ENCODE measurements at places on chromosomes 5 and 9.

DNA sequence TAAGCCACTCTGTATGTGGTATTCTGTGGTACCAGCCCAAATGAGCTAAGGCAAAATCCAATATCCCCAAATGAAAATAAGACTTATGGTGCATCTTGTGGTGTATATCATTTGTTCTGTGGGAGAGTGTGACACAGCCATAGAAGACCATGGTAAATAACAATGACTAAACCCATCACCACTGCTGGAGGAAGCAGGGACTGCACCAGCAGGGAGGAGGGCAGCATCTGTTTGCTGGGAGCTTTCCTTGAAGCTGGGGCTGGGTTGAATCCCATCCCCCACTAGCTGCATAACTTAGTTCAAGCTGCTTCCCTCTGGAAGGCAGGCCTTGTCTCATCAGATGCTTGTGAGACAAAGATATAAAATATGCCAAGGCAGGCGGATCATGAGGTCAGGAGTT is 14.2 kb downstream of the GADD45G start:
- no peak for DNase-seq

DNA sequence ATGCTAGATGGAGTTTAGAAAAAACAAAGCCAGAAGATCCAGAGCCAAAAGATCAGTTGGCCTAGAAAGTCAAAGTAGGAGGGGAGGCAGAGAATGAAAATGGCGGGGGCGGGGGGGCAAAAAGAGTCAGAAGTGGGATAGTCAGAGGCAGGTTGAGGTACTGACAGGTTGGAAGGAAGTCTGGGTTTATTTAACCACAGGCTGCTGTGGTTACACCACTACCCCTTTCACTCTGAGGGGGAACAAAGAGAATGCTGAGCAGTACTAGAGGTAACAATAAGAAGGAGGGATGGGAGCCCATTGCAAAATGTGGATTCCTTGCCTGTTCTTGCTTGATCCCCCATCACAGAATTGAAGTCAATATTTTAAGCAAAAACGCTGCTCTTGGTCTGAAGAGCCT is 111.8 kb downstream of the CAVIN4 start:
- DNase-seq = no peak

DNA sequence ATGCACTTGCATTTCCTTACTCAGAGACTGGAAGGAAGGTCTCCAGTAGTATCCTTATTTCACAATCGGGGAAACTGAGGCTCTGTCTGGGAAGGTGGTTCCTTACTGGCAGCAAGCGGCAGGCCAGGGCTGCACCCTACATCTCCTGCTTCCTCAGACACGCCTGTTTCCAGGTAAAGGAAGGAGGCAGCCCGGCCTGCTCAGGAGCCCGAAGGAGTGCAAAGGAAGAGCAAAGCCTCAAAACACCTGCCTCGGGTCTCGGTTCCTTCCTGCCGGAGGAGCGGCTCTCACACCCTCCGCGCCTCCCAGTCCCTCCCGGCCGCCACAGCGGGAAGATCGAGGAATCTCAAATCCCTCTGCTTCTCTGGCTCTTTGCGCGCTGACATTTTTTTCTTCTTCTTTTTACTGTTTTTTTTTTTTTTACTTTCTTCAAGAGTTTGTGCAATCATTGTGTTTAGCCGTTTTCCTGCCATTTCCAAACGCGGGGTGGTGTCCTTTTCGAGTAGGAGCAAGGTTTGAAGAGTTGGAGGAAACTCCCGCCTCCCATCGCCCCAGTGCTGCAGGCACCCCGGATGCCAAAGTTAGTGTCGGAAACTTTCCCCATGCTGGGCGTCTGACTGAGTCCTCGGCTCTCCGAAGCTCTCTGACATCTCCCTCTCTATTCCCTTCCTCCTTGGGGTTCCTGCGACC is 1.0 kb downstream of the GGTA1 start:
- no peak for DNase-seq

- DNase-seq = peak; percentile 57
Observed at GRCh38 chr5:134411546-134412266, at the start of gene CDKN2AIPNL. Gene CDKN2AIPNL (minus strand): TSS chr5:134411881. CDS start chr5:134411854, 27 bp downstream.

DNA sequence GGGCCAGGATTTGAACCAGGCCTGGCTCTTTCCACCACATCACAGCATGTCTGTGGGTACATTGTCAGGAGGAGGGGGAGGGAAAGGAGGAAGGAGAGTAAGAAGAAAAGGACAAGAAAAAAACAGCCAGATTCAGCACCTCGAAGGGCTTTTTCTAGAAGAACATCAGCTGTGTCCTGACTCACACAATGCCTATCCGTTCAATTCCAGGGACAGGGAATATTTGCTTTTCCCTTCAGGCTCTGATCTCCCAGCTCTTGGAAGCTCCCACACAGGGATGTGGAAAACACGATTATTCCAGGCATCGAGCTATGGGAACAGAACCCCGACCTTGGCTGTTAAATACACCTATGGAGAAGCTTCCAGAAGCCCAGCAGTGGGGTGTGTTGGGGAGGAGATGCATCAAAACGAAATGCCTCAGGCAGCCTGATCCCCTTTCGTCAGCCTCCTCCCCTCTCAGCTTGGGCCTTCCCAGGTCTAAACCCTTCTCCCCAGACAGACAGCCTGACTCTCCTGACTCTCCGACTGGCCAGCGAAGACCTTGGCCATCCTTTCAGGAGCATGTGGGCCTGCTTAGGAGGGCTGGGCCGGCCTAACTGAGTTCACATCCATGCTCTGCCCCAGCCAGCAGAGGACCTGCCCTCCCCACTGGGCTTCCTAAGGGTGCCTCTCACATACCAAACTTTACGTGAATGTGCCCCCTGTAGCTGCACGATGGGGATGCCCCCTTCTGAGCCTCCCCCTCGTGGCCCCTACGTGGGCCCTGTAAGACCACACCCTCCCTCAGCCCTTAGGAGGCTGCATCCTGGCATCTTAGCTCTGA is 54.4 kb downstream of the NEURL1B start:
- DNase-seq = no peak

DNA sequence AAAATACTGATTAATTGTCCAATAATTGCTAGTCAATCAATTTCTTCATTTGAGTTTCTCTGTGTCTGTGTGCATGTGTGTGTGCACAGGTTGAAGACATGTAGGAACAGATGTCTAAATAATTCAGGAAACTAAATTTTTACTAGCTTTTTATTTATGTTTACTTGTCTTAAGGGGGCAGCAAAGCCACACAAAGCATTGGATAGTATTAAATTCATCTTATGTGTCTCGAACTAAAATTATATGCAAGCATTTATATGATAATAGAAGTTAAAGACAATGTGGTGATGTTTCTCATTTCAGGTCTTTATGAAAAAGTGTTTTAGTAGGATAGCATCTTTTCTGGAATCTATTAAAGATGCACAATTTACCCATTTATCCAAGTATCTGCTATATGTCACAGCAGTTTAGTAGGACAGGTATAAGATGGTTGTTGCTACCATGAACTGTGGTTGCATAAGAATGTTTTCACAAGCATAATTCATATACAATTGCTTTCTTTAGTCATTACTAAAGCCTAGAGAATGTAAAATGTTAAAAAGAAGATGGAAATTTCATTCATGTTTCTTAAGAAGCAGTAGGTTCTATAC is 784.6 kb upstream of the NUDT12 start:
- no peak for DNase-seq

- DNase-seq = no peak
Observed at GRCh38 chr9:98702835-98703380, 5.8 kb downstream of the GABBR2 start.
